ENCODE measurements at places on chromosomes 6 and 20.
A peak's percentile ranks its signal among the peaks of the same experiment; 100 is the strongest.

GRCh38 chr6:53065266-53066076 is at the start of gene FBXO9:
FBXO9 (plus strand) TSS chr6:53065404; CDS start chr6:53065790, 386 bp downstream.
- peak; percentile 83 for DNase-seq

DNA sequence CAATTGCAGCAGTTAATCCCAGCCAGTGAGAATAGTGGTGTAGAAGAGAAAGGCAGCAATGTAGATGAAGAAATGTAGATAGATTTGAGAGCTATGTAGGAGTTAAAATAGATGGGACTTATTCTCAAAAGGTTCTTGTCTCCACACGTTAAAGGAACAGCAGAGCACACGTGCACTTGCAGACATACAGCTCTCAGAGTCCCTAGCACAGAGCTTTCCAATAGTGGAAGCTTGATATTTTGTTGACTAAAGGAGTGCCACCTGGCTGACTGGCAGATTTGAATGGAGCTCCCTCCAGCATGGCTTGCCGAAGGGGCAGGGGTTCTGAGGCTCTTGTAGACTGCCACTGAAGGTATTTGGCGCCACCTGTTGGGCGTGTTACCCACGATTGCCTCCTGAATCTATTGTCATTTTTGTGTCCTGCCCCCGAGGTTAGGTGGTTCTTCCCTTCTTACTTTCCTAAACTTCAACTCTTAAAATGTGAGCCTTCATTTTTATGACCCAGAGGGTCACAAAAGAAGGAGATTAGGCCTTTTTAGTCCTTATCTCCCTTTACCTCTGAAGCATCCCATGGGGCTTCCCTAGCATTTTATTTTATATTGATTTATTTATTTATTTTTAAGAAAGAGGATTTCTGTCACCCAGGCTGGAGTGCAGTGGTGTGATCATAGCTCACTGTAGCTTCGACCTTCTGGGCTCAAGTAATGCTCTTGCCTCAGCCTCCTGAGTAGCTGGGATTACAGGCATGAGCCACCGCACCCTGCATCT is 16.4 kb downstream of the BRD2 start:
- DNase-seq = peak; percentile 73

GRCh38 chr20:20778676-20779075 is 66.2 kb upstream of the RALGAPA2 start:
- DNase-seq = no peak

DNA sequence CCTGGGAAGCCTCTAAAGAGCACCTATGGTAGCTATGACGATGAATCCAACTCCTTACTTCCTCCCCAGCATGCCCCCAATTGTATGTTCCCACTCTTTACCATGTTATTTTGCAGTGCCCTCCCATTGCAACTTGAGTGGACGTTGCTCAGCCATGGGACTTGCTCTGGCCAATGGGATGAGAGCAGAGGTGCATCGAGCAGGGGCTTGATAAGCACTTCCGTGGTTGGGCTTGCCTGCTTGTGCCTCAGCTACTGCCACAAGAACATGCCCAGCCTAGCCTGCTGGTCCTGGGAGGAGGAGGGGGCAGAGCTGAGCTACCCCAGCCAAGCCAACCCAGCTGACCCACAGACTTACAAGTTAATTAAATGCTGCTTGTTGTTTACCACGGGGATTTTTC is 71.1 kb upstream of the CTNNBL1 start:
- no peak for DNase-seq

DNA sequence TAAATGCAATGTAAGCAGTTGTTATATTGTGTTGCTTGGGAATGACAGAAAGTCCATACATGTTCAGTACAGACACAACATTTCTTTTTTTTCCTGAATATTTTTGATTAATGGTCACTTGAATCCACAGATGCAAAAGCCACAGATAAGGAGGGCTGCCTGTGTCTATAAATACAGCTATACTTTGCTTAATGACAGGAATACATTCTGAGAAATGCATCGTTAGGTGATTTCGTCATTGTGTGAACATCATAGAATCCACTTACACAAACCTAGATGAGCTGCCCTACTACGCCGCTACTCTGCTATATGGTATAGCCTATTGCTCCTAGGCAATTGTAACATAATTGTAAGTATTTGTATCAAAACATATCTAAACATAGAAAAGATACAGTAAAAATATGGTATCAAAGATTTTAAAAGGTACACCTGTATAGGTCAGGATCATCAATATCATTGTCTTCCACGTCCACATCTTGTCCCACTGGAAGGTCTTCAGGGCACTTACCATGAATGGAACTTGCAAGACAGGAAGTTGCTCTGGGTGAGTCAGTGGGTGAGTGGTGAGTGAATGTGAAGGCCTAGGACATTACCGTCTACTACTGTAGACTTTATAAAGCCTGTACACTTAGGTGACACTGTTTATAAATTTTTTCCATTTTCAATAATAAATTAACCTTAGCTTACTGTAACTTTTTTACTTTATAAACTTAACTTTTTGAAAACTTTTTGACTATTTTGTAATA is 27.9 kb upstream of the POPDC3 start:
- DNase-seq = no peak

DNA sequence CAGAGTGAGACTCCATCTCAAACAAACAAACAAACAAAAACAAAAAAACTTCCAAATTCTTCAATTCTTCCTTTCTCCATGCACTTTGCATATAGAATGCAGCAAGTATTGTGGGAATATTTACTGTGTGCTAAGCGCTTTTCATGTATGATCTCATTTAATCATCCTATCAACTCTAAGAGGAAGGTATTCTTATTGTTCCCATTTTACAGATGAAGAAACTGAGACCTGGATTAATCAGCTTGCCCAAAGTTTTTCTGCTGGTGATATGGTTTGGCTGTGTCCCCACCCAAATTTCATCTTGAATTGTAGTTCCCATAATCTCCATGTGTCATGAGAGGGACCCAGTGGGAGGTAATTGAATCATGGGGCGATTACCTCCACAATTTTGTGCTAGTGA is 56.6 kb upstream of the KCNG1 start:
- no peak for DNase-seq

DNA sequence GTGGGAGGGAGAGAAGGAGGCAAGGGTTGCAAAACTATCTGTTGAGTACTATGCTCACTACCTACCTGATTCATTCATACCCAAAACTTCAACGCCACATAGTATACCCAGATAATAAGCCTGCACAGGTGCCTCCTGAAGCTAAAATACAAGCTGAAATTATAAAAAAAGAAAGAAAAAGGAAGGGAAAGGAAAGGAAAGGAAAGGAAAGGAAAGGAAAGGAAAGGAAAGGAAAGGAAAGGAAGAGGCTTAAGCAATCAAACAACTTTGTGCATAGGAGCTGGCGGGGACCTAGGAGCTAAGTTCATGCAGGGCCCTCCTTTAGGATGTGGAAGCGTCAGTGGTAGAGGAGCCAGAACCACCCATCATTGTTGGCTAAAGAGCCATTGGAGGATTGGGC is 108.9 kb upstream of the SYNDIG1 start:
- no peak for DNase-seq

- peak; percentile 17 for DNase-seq
These were observed 55.5 kb downstream of the ATP9A start for GRCh38 chr20:51712501-51713212.

DNA sequence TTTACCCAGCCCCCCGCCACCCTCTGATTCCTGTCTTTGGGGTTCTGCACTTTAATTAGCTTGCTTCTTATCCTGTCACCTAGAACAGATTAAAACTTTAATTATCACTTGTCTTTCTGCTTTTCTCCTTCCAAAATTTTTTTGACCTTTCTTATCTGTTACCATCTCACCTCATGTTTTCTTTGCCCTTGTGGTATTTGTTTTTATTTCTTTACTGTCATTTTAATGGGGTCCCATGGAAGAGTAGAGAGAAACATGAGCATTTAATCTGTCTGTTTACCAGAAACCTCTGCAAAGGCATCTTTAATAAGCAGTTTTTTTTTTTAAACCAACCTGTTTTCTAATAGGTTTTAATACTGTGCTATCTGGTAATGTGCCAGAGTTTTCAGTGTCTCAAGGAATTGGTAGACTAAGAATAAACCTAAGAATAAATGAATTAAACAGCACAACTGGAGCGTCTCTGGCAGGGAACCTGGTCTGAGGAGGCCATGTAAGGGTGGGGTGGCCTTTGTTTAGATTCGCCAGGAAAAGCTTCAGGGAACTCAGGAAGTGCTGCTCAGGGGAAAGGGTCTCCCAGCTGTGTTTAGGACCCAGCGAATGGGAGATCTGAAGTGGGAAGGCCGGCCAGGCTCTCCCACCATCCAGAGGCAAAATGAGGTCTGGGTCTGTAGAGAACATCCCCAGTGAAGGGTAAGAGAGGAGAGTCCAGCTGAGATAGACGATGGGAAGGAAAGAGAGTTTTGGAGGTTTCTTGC is 69.8 kb downstream of the ARID1B start:
- no peak for DNase-seq

- DNase-seq = no peak
These were observed 244.1 kb downstream of the PTPRK start for GRCh38 chr6:128276311-128276710.

- DNase-seq = no peak
These were observed 41.8 kb downstream of the RBM38 start for GRCh38 chr20:57432862-57433491.

GRCh38 chr6:75167851-75168250 is 38.0 kb downstream of the COL12A1 start:
- DNase-seq = no peak

GRCh38 chr20:25539742-25540672 is 45.3 kb downstream of the NINL start:
- peak; percentile 67 for DNase-seq

GRCh38 chr20:16710781-16711180 is 19.0 kb upstream of the SNRPB2 start:
- no peak for DNase-seq

DNA sequence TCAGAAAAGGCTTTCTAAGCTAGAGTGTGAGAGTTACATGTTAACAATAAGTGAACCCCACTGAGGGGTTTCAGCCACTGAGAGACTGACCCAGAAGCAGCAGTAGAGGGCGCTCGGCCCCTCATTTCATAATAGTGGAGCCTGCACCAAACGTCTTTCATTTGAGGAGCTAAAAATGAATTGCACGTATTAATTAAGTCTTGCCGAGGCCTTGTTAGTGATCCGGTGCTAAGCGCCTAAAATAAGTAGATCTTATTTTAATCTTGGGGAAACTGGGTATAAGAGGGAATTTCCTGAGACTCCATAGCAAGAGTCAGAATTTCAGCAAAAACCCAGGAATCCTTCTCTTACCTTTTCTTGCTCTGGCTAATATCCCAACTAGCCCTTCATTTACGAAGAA is 209.7 kb downstream of the FARS2 start:
- DNase-seq = peak; percentile 75

- DNase-seq = no peak
These were observed 7.3 kb downstream of the BPHL start for GRCh38 chr6:3125815-3126214.

DNA sequence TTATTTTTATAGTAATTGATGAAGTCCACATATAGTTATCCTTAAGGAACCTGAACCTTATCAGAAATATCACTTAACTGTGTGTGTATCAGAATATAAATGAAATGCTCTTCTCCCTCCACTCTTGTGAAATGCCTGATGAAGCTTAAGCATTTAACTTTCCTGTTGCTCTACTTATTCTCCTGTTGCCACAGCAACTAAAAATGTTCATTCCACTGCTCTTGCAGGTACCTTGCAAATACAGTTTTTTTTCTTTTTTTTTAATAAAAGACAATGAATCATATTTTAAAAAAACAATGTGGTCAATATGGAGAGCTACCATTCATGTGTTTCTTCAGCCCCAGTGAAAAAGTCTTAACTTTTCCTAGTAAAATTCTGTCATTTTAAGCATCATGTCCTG is 210.3 kb downstream of the RFPL4B start:
- no peak for DNase-seq

- DNase-seq = no peak
These were observed 12.1 kb upstream of the NDUFAF4 start for GRCh38 chr6:96909811-96910210.

DNA sequence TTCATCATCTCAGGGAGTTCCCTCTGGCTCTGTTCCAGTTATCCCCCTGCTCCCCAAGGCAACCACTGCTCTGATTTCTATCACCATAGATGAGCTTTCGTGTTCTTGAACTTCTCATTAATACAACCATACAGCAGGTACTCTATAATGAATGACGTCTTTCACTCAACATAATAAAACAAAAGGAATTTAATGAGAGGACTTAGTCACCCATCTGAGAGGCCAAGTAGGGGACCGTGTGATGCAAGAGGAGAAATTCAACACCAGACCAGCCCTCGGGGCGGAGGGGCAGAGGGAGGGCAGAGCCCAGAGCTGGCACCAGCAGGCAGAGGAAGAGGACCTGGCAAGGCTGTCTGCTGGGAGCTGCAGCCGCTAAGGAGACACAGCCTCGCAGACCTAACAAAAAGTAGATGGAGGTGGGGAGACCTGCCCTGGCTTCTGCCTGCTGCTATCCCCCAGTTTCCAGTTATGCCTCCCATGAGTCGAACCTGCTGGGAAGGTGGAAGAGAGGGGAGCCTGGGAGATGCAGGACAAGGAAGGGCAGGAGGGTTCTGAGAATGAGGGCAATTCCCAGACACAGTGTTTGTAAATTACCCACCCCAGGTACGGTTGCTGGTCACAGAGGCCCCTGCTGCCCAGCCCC is 13.8 kb downstream of the CCN5 start:
- peak; percentile 90 for DNase-seq

- DNase-seq = no peak
These were observed 2.7 kb upstream of the RSPO3 start for GRCh38 chr6:127115746-127116145.

DNA sequence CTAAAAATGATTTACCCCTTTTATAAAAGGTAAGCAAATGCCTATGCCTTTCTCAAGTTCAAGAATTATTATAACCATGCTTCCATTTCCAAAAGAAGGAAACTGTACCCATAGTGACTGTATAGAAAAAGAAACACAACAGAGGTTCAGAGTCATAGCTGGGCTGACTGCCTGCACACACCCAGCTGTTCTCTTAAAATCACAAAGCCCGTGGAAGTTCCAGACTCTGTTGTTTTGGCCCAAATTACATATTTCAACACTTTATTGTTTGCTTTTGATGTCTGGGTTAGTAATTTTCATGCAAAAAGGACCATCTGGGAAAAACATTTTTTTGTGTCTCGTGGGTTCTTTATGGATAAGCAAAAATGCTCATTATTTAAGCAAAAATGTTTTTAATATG is 99.2 kb downstream of the LCA5 start:
- DNase-seq = no peak

DNA sequence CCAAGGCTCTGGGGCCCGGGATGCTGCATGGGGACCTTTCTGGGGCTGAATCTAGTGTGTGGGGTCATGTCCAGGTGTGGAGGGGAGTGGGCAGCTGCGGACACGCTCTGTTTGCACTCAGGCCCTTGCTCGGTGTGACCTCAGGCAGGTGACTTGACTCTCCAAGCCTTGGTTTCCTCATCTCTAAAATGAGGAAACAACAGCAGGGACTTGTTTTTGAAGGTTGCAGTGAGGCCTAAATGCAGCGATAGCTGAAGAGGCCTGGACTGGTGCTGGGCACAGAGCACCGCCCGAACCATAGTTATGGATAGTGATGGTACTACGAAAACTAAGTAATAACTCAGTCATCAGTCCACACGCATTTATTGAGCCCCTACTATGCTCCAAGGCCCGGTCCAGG is 91.8 kb downstream of the NOL4L start:
- no peak for DNase-seq

DNA sequence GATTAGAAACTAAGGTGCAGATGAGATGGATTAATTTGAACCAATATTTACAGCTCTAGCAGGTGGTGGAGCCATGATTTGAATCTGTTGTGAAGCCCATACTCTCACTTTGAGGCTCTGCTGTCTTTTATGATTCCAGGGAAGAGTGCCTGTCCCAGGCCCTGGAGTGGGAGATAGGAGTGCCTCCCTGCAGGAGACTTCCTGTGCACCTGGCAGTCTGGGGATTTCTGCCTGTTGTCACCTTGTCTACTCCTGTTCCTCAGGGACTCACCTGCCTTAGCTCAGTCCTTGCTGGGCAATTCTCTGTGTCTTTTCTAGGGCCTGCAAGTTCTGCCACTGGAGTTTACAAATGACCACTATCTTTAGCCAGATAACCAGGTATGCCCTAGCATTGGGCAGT is 46.3 kb downstream of the SCAND1 start:
- DNase-seq = no peak

All from AG08395 (cell line).